Stimulated activated CD4-positive, alpha-beta T cell treated with anti-CD3 and anti-CD28 coated beads, Interleukin-2, amount 100 ng/mL, for 48 hours (primary cell): ENCODE measurements at places on chromosomes 12 and 14.

GRCh38 chr14:32950584-32950983, 11.9 kb downstream of the NPAS3 start:
- DNase-seq = no peak

DNA sequence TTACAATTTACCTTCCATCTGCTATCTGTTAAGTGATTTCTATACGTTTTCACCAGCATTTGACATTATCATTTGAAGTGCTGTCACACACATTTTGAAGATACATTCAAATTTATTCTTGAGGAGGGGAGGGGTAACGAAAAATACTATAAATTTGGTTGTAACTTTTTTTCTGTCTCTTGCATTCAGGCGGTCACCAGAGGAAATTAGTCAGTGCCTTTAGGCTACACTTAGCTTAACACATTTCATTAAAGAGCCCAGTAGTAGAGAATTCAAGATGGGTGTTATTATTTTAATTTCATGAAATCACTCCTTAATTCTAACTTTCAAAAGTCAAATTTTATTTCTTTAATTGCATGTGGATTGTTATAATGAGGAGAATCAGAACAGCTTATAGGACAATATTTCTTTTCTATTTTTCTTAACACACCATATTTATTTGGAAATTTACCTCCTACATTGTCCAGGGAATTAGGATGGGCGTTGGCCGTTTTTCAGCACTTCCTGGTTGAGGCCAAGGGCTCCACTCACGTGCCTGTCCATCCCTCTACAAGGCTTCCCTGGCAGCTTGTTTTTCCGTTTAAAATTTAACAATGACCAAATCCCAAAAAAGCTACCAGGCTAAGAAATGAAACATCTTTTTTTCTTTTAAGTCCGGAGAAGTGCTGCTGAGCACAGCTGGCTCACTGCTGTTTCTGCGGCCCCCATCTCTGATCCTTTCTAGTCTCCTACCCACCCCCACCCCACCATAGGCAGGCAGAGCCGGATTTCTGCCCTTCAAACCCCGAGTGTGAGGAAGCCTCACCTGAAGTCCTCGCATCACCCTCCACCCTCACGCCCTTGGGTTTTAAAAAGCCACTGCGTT, 1.1 kb upstream of the FAR2 start:
- no peak for DNase-seq

DNA sequence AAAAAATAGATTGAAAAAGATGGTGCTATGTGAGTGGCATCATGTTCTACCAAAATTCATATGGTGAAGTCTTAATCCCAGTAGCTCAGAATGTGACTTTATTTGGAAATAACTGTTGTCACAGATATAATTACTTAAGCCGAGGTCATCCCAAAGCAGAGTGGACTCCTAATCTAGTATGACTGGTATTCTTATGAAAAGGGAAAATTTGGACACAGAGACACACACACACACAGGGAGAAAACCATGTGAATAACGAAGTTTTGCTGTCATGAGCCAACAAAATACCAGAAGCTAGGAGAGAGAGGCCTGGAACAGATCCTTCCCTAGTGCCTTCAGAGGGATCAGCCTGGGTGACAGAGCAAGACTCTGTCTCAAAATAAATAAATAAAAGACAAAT, 62.6 kb downstream of the FAR2 start:
- no peak for DNase-seq

- no peak for DNase-seq
These were observed 13.5 kb upstream of the TNFAIP2 start for GRCh38 chr14:103109535-103110441.

- DNase-seq = no peak
These were observed 153.2 kb downstream of the SLC35F4 start for GRCh38 chr14:57712698-57713097.

DNA sequence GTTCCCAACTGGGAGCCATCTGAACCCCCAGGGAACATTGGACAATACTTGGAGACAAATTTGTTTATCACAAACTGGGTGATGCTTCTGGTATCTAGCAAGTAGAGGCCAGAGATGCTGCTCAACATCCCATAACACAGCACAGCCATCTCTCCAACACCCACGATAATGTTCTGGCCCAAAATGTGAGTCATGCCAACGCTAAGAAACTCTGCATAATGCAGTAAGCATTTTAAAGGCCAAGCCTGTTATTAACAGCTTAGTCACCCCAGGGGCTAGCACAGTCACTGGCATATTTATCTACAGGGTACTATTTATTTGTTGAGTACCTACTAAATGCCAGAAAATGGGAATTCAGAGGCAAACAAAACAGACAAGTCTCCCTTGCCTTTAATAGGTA, 873.1 kb upstream of the TMEM132C start:
- DNase-seq = no peak

DNA sequence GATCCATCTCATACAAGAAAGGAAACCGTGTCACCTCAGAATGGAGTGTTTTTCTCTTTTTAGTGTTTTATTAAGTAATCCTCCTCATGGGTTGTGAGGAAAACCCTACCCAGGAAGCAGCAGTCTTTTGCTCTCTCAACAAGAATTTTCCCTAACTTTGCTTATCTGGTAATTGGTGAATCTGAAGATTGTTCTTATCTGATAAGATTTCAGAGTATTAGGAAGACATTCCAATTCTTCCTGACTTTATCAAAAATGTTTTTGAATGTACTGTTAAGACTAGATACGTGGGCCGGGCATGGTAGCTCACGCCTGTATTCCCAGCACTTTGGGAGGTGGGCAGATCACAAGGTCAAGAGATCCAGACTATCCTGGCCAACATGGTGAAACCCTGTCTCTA, 86.0 kb downstream of the PHLDA1 start:
- no peak for DNase-seq

DNA sequence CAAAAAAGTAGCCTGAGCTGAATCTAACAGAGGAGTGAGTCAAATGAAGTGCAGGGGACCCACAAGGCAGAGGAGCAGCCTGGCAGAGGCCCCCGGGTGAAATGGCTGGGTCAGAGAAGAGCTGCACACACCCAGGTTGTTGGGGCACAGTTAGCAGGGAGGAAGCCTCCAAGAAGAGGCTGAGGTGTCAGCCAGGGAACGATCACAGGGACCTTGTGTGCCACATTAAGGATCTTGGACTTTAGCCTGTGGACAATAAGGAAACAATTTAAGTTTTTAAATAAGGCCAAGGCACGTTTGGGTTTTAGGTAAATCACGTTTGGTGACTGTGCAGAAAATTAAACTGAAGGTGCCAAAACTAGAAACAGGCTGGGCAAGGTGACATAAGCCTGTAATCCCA, 35.1 kb downstream of the OR10P1 start:
- no peak for DNase-seq
